ENCODE measurements at places on chromosomes 3 and 15.

- DNase-seq = no peak
These were observed 314.3 kb downstream of the CHST2 start for GRCh38 chr3:143433787-143434378.

DNA sequence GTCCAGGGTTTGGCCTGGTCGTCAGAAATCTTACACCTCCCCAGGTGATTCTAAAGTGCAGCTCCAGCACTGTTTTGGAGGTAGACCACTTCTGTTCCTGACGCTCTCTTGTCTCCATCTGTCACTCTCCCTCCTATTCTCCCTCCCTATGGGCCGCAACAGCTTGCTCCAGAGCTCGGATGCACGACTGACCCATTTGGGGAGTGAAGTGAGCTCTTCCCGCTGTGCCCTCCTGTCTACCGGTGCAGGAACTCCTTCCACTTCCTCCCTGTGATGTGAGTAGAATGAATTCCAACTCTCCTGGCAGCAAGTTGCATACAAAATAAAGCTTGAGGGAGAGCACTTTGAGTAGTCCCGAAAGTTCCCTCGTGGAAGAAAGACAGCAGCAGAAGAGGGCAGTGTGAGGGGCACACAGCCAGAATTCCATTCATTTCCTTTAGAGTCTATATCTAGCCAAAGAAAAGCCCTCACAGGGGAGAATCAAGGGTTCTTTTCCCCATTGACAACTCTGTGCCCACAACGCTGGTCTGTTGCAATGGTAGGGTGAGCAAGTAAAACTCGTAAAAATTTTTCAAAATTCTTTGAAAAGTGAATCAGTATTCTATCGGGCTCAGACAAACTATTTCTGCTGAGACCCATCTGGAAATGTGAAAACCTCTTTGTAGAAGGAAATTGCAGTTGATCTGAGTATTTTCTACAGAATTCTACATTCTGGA, 39.9 kb upstream of the BDH1 start:
- DNase-seq = no peak

DNA sequence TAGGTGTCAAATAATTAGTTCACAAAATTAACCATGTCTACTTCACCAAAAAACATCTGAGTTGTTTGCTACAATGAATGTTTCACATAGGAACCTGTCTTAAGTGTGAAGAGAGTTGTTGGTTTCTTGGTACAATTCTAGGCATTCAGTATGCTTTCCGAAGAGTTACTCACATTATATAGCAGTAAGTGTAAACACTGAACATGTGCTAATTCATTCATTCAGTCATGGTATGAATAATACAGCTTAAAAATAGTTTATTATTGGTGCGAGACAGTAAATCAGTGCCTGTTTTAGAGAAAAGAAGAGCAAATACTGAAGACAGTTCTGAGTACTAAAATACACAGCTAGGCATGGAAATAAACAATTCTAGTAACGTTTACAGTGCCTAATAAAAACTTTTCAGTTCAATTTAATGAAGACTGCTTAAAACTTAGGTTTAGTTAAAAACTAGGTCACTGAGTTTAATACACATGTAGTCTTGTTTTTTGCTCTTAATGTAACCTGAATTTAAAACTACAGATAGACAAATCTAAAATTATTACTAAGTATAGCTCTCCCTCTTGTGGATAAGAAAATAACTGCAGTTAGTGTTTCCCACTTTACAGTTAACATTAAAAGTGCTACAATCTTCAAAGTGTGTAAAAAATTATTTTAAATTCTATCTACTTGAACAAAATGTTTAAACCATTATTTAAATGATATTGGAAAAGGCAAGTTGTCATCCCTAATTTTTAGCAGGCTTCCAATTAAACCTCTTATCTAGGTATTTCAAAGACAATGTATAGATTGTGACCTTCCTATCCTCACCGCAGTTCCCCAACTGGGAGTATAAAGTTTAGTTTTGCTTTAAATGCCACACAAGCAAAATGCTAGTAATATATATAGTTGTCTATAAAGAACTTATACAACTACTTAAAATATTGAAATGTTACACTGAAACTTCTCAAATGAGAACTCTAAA, 20.1 kb upstream of the ZCWPW2 start:
- peak; percentile 46 for DNase-seq

GRCh38 chr3:61730056-61730455, 168.7 kb downstream of the PTPRG start:
- no peak for DNase-seq

- DNase-seq = peak; percentile 30
These were observed 94.7 kb downstream of the IL5RA start for GRCh38 chr3:3015185-3016089.

DNA sequence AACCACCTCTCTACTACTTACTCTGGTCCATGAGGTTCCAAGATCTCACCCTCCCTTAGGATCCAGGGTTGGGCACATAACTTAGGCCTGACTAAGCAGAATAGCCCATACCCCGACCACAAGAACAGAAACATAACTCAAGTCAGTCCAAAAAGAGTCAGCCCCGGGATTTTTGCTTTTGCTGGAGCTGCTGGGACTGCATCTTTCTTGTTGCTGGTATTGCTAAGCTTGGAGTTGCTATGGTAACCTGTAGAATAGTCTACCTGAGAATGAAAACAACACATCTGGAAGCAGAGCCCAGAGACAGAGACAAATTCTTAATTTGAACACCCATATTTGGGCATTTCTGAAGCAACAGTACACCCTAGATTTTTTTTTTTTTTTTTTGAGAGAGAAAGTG, 6.5 kb downstream of the RUBCN start:
- peak; percentile 76 for DNase-seq

- no peak for DNase-seq
These were observed 66.4 kb upstream of the CNTN6 start for GRCh38 chr3:1026395-1026794.

- DNase-seq = peak; percentile 41
These were observed 573.3 kb downstream of the EPHB1 start for GRCh38 chr3:135368316-135368715.

DNA sequence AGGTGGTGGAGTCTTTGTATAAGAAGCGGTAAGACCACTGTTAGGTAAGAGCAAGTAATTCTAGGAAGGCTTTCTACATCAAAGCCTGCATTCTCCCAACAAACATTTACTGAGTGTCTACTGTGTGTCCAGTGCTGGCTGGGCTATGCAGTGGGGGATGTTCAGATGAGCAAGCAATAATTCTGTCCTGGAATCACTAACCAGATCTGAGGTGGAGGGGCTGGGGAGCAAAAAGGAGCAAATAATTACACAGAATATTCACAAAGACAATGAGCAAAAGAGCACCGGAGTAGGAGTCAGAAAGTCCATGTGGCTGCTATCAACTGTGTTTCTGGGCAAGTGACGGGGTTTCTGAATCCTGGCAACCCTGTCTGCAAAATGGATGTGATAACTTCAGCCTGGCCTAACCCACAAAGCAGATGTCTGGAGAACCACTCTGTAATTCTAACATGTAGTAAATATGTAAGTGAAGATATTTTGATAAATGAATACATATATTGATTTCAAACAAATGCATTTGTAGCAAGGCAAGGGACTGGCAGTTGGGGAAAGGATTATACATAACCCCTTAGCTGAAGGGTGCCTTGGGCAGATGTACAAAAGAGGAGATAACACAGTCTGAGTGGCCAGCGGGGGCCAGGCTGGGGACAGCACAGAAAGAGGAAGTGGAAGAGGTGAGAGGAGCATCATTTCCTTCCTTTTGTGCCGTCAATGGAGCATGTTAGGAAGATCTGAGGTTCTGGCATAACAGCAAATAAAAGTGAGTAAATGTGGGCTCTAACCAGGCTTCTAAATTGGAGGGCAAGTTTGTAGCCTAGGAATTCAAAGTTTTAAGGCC, 28.8 kb downstream of the CYP8B1 start:
- DNase-seq = no peak

GRCh38 chr3:140276703-140277102, 341.7 kb downstream of the CLSTN2 start:
- DNase-seq = no peak

DNA sequence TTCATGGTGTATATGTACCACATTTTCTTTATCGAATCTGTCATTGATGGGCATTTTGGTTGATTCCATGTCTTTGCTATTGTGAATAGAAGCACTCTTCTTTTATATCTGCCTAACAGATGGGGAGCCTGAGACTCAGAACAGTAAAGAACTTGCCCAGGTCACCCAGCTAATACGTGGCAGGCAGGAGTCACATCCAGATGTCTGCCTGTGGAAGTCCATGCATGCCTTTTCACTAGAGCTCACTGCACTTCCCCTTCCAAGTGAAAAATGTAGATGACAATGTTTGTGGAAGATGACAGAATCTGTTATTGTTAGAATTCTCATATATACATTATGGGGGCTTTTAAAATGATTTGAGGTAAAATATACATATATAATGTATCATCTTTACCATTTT, 165.0 kb downstream of the PDZRN3 start:
- DNase-seq = no peak

GRCh38 chr3:10627884-10628572, 122.6 kb upstream of the ATP2B2 start:
- no peak for DNase-seq

DNA sequence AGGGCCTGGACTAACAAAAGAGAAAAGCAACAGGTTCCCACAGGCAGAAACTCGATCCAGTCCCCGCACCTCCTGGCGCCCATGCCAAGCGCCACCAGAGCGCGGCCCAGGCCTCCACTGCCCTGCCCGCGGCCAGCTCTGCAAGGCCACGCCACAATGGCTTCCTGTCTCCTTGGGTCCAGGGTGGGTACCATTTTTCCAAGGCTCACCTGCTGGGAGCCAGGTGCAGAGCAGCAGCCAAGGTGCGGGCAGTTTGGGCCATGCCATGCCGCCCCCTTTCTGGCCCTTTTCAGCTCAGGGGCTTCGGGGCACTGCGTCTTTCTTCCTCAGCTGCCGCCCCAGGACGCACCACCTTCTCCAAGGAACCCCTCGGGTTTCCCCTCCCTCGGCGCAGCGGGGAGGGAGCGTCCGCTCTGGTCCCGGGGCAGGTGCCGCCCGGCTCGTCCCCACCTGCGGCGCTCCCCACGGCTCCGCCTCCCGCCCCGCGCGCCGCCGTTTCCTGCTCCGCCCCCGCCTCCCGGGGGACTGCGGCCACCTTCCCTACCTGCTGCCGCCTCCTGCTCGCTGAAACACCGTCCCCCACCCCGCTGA, at the start of gene ILDR1:
Gene ILDR1 (minus strand): TSS at position 437 of the 591 bp plus-strand sequence. CDS start 170 bp downstream, at position 267.
- peak; percentile 80 for DNase-seq

- no peak for DNase-seq
These were observed 173.0 kb upstream of the TLE3 start for GRCh38 chr15:70270752-70271111.

- DNase-seq = no peak
These were observed at the start of gene CIDEC for GRCh38 chr3:9879830-9880549. CIDEC (minus strand) TSS chr3:9880253; CDS start chr3:9878486, 1,767 bp downstream.

DNA sequence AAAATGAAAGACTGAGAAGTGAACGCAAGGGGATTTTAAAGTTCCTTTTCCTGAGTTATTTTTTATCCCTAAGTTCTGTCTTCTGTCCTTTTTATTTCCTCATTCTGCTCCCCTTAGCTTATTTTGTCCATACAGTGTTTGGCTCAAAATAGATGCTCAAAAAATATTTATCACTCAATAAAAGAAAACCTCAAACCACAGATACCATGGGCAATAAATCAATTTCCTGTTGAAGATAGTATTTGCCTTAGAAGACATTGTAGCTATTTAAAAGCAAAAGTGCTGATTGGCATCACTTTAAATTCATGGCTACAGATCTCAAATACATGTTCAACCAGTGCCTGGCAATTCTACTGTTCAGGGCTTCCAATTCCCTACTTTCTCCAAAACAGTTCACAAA, 316.5 kb upstream of the ADAMTS9 start:
- no peak for DNase-seq

GRCh38 chr3:143465666-143466065, 346.1 kb downstream of the CHST2 start:
- DNase-seq = no peak

- DNase-seq = no peak
These were observed 26.0 kb downstream of the TM4SF18 start for GRCh38 chr3:149307435-149307783.

- peak; percentile 57 for DNase-seq
These were observed 32.8 kb downstream of the ZNF589 start for GRCh38 chr3:48273594-48274211.

- no peak for DNase-seq
These were observed 66.5 kb downstream of the LRRFIP2 start for GRCh38 chr3:37107846-37108245.

GRCh38 chr3:16476636-16477035, 36.9 kb downstream of the RFTN1 start:
- DNase-seq = no peak

- no peak for DNase-seq
These were observed 38.3 kb downstream of the GPR176 start for GRCh38 chr15:39881790-39882189.

- DNase-seq = no peak
These were observed 24.8 kb downstream of the IGF1R start for GRCh38 chr15:98673133-98673532.

DNA sequence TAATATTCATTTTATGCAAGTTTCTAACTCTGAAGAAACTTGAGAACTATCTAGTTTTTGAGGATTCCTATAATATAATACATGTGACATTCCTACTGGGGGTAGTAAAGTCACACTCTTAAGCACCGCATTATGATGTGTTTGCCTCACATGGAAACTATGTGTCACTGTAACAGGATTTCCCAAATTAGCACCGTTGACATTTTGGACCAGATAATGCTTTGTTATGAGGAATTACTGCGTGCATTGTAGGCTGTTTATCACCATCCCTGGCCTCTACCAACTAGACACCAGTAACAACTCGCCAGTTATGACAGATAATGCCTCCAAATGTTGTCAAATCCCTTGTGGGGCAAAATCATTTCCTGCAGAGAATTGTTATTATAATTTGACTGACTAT, 267.8 kb downstream of the RAP2B start:
- DNase-seq = no peak

- DNase-seq = peak; percentile 38
These were observed 793 bp downstream of the SLC30A4 start for GRCh38 chr15:45521596-45522327.

- peak; percentile 72 for DNase-seq
These were observed 734 bp downstream of the TBL1XR1 start for GRCh38 chr3:177196456-177197040.

- no peak for DNase-seq
These were observed 10.9 kb downstream of the CELSR3 start for GRCh38 chr3:48651771-48652170.

GRCh38 chr3:161148832-161149475, 43.8 kb upstream of the B3GALNT1 start:
- no peak for DNase-seq

All from MM.1S (cell line).